MCF 10A (cell line): ENCODE measurements at places on chromosomes 7 and 10. TPM values are rescaled to one million over a fixed set of nuclear protein-coding genes. Genes with fewer than 3 reads are reported as not detected.

DNA sequence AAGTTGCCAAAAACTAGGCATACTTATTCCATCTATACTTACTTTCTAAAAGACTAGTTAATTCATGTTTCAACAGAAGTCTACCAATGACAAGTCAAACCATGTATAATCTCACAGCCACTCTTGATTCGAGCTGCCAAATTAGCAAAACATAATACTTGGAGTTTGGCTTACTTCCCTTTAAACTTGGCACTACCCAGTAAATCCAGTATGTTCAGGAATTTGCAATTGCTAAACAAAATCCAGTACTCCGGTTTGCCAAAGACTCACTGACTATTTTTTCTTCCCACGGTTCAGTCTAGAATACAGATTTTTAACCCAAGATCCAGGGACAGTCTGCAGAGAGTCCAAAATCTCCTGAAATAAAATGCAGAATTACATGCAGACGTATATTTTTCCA lies 4.6 kb downstream of the OAT start:
- peaks cover 42% of the 10 kb centered on the region for H3K36me3 ChIP-seq
- H3K27me3 ChIP-seq = no peaks in the 10 kb centered on the region
- no peak overlapping the region for H3K27ac ChIP-seq
- peak; percentile 45 for DNase-seq
- H3K4me3 ChIP-seq = peak overlapping the region; percentile 26

- no peak within 1 kb of the TSS for H3K4me3 ChIP-seq
- H3K27ac ChIP-seq = no peak within 1 kb of the TSS
- DNase-seq = no peak
- no peaks in the 10 kb centered on the region for H3K27me3 ChIP-seq
- H3K36me3 ChIP-seq = no peaks in the 10 kb centered on the region
- no peaks in the 10 kb centered on the region for H3K4me1 ChIP-seq
Observed at GRCh38 chr10:49115015-49115795, at the start of gene VSTM4. Gene VSTM4, minus strand, starts transcription at chr10:49115522. Its CDS starts 37 bp downstream, at chr10:49115485.

DNA sequence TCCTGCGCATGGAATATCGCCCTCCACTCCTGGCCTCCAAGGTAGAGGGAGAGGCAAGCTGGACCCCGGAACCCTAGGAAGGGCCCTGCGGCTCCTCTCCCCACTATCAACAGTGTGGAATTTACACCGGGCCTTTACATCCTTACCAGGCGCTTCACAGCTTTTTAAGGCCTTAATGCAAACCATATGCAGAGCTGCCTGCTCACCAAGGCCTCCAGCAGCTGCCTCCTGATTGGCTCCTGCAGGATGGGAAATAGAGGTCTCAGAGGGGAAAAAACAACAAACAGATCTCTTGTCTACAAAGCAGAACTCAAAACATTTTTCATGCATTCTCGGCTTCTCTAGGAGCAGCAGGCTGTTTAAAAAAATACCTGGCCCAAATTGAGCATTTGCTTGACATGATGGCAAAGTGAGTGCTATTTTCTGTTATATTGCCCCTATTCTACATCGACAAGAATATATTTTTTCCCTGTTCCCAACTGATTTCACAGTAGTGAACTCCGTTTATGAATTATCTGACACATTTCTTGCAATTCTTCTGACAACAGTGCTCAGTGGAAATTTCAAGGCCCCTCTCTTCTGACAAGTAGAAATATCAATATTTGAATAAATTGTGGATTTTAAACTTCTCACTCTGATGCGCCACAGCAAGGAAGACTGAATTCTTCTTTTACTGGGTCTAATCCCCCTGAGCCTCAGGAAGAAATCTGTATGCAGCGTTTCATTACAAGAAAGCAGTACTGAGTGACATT lies 51.7 kb downstream of the EBF3 start:
- H3K27me3 ChIP-seq = no peaks in the 10 kb centered on the region
- H3K4me3 ChIP-seq = no peak overlapping the region
- H3K36me3 ChIP-seq = no peaks in the 10 kb centered on the region

DNA sequence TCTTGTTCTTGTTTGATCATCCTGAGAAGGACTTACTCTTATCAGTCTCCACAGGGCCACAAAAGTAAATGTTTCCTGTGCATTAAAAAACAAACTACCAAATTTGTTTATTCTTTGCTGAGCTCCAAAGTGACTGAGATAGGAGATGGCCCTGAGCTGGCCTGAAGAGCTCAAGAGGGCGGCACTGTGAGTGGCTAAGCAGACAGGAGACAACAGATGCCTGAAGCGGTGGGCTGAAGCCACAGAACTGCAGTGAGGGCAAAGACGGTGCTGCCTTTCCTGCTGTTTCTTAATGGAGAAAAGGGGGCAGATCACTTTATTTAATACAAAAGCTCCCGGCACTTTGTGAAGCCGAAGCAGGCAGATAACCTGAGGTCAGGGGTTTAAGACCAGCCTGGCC lies 379.6 kb downstream of the ARL4A start:
- no peaks in the 10 kb centered on the region for H3K27me3 ChIP-seq
- H3K36me3 ChIP-seq = peaks cover 5% of the 10 kb centered on the region
- no peak for DNase-seq
- no peak overlapping the region for H3K27ac ChIP-seq
- H3K4me3 ChIP-seq = no peak overlapping the region

- no peak for DNase-seq
- no peak overlapping the region for H3K27ac ChIP-seq
- H3K36me3 ChIP-seq = peaks cover 12% of the 10 kb centered on the region
- H3K27me3 ChIP-seq = no peaks in the 10 kb centered on the region
- H3K4me3 ChIP-seq = no peak overlapping the region
Observed at GRCh38 chr10:132618158-132618919, 80.8 kb downstream of the INPP5A start.

GRCh38 chr10:9535744-9536143 lies 1481.3 kb downstream of the GATA3 start:
- peaks cover 5% of the 10 kb centered on the region for H3K4me1 ChIP-seq
- H3K36me3 ChIP-seq = peaks cover 5% of the 10 kb centered on the region
- DNase-seq = no peak
- H3K27ac ChIP-seq = no peak overlapping the region
- no peaks in the 10 kb centered on the region for H3K27me3 ChIP-seq
- H3K4me3 ChIP-seq = no peak overlapping the region

- peaks cover 33% of the 10 kb centered on the region for H3K27me3 ChIP-seq
- H3K27ac ChIP-seq = no peak overlapping the region
- DNase-seq = no peak
- no peak overlapping the region for H3K4me3 ChIP-seq
- peaks cover 3% of the 10 kb centered on the region for H3K4me1 ChIP-seq
- H3K36me3 ChIP-seq = no peaks in the 10 kb centered on the region
Observed at GRCh38 chr10:1182280-1183032, 126.3 kb downstream of the WDR37 start.

DNA sequence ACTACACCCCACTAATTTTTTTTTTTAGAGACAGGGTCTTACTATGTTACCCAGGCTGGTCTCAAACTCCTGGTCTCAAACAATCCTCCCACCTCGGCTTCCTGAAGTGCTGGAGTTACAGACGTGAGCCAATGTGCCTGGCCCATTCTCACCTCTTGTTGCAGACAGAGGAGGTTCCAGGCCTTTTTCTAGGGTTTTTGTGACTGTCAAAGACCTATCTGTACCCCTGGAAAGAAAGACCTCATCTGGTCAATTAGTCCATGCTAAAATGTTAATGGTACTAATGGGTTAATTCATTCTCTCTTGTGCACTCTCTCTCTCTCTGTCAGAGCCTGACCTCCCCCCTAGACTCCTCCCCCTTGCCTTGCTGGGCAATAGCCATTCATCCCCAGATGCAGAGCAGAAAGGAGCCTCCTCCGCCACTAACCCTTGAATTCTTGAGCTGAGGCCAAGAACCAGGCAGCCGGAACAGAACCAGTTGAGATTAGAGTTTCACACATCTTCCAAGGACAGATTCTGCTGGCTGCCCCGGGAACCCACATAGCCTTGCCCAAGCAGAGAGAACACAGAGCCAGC lies 209.7 kb downstream of the SKIDA1 start:
- peak; percentile 94 for DNase-seq
- peaks cover 31% of the 10 kb centered on the region for H3K4me1 ChIP-seq
- H3K36me3 ChIP-seq = no peaks in the 10 kb centered on the region
- peak overlapping the region; percentile 61 for H3K27ac ChIP-seq

GRCh38 chr7:27139334-27140125 lies 4.0 kb downstream of the HOXA5 start:
- H3K27me3 ChIP-seq = no peaks in the 10 kb centered on the region
- peak overlapping the region; percentile 100 for H3K4me3 ChIP-seq
- peaks cover 52% of the 10 kb centered on the region for H3K4me1 ChIP-seq
- peak; percentile 61 for DNase-seq
- peaks cover 27% of the 10 kb centered on the region for H3K36me3 ChIP-seq

DNA sequence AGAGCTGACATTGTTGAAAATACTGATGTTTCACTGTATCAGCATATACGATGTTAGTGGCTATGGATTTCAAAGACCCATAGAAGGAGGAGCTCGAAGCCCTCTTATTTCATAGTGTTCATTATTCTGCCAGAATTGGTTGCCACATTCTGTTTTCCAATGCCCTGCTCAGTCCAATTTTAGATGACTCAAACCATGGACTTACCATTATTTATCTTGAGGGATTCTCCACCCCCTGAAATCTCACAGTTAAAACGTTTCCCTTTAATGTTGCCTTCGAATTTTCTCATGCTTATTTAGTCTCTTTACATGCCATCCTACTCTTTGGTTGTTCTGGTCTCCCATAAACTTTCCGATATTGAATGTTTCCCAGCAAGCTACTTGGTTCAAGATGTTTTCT lies 264.5 kb downstream of the HDAC9 start:
- no peaks in the 10 kb centered on the region for H3K36me3 ChIP-seq
- H3K4me3 ChIP-seq = no peak overlapping the region
- H3K27me3 ChIP-seq = no peaks in the 10 kb centered on the region
- H3K27ac ChIP-seq = no peak overlapping the region
- no peak for DNase-seq

DNA sequence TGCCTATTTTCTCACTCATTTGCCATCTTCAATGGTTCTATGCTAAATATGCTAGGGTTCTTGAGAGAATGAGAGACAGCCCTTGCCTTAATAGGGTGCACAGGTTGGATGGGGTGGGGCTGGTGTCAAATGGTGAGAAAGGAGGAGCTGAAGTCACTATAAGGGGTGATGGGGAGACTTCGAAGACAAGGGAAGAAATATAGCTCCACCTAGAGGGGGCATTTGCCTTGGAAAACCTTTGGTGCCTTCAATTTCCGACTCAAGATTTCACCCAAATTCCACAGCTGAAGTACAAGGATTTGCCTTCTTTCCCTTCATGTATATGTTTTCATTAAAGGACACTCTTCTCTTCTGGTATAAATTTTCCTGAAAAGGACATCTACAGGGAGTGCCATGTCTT lies 5.6 kb downstream of the PTN start:
- DNase-seq = peak; percentile 18
- H3K4me3 ChIP-seq = no peak overlapping the region

- H3K4me1 ChIP-seq = peaks cover 14% of the 10 kb centered on the region
- H3K4me3 ChIP-seq = no peak overlapping the region
- H3K27me3 ChIP-seq = no peaks in the 10 kb centered on the region
- no peak overlapping the region for H3K27ac ChIP-seq
- DNase-seq = peak; percentile 63
Observed at GRCh38 chr10:115951242-115951641, 321.8 kb downstream of the GFRA1 start.

DNA sequence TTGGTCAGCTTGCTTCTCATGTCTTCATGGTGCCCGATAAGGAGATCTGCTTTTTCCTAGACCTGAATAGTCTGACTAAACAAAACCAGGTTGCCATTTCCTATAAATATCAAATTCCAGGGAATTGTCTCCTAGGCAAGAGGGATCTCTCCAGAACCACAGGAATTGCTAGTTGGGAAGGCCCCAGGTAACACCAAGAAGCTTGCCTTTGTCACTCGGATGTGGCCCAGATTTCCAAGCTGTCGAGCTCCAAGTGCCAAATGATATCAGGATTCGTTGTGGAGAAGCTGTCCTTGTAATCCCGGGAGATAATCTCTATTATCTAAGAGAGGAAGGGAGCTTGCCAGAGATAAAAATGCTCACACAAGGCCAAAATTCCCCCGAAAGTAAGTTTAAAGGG lies 1288.5 kb upstream of the AUTS2 start:
- H3K27me3 ChIP-seq = no peaks in the 10 kb centered on the region
- H3K36me3 ChIP-seq = no peaks in the 10 kb centered on the region
- no peak for DNase-seq
- H3K4me3 ChIP-seq = no peak overlapping the region
- H3K4me1 ChIP-seq = no peaks in the 10 kb centered on the region

- DNase-seq = no peak
- H3K27ac ChIP-seq = no peak overlapping the region
- H3K4me3 ChIP-seq = no peak overlapping the region
- H3K36me3 ChIP-seq = no peaks in the 10 kb centered on the region
Observed at GRCh38 chr10:130531312-130531711, 395.1 kb downstream of the GLRX3 start.

DNA sequence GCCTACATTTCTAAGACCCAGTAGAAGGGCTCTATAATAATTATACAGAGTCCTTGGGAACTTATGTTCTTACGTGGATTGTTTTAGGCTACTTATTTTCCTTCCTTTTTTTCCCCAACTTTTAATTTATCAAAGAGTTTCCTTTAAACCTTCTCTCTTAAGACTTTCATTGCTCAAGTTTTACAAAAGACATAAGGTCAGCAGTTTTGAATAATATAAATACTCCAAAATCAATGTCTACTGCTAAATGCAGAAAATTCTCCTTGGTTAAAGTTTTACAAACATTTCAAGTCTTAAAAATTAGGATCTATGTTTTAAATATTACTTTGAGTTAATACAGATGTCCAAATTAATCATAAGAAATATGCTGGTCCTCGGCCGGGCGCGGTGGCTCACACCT lies 97.0 kb downstream of the LARP4B start:
- H3K36me3 ChIP-seq = peaks cover 77% of the 10 kb centered on the region
- no peaks in the 10 kb centered on the region for H3K27me3 ChIP-seq
- no peak overlapping the region for H3K27ac ChIP-seq
- H3K4me3 ChIP-seq = no peak overlapping the region
- no peaks in the 10 kb centered on the region for H3K4me1 ChIP-seq
- DNase-seq = no peak

- H3K4me1 ChIP-seq = peaks cover 43% of the 10 kb centered on the region
- no peaks in the 10 kb centered on the region for H3K36me3 ChIP-seq
- H3K27ac ChIP-seq = peak overlapping the region; percentile 100
- no peaks in the 10 kb centered on the region for H3K27me3 ChIP-seq
Observed at GRCh38 chr10:25061711-25062449, 45.5 kb downstream of the THNSL1 start.

DNA sequence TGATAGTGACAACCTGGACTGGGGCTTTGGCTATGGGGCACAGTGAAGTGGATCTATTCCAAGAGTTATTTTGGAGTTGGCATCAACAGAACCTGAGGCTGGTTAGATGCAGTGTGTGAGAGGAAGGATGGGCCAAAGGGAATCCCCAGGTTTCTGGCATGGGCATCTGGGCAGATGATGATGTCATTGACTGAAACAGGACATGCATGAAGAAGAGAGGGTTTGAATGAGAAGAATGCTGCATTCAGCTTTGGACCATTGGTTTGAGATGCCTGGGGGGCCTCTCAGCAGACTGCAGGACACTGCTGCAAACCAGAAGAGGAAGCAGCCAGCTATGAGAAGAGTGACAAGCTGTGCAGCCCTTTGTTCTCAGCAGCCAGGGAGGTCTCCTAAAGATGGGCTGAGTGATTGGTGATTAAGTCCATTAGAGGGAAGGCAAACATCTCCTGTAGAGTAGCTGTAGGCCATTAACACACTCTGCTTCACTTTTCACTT lies 23.1 kb upstream of the PIK3CG start:
- DNase-seq = no peak
- H3K27ac ChIP-seq = no peak overlapping the region
- no peaks in the 10 kb centered on the region for H3K4me1 ChIP-seq
- H3K4me3 ChIP-seq = no peak overlapping the region
- H3K36me3 ChIP-seq = no peaks in the 10 kb centered on the region
- H3K27me3 ChIP-seq = peaks cover 31% of the 10 kb centered on the region

Gene SYT15
- 0.79 and 0.84 TPM in 2 replicates for total RNA-seq

Gene MARCHF5
- 52.1 and 53.1 TPM in 2 replicates for total RNA-seq

Gene TNS3
- 30.1 and 33.3 TPM in 2 replicates for total RNA-seq

Gene KIN
- total RNA-seq = 13.0 and 15.8 TPM in 2 replicates

Gene SYT15B
- total RNA-seq = 0.07 TPM in 1 of 2 replicates, not detected in the other

Gene AGR2
- 0.17 and 0.65 TPM in 2 replicates for total RNA-seq

Gene DMTF1
- total RNA-seq = 72.8 and 79.7 TPM in 2 replicates

Gene C10orf62
- total RNA-seq = 0.26 TPM in 1 of 2 replicates, not detected in the other

Gene MYL10
- not detected in 2 replicates for total RNA-seq
